ENCODE measurements at places on chromosomes 5 and 9.

DNA sequence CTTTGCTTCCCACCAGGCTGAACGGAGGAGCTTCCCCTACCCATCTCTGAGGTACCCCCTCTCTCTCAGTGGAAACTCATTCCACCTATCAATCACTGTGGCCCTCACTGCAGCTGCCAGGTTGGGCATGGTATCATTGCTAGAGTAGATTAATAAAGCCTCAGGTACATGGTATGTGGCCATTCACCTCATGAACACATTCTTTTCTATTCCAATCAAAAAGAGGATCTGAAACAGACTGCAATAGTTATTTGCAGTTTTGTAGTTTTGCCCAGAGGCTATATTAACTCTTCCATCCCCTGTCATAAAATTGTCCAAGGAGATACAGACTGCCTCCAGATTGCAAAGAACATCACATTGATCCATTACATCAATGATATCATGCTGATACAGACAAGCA lies 85.8 kb upstream of the MVB12B start:
- DNase-seq = no peak

GRCh38 chr9:18753904-18754303 lies 279.1 kb downstream of the SAXO1 start:
- no peak for DNase-seq

GRCh38 chr9:27194401-27195091 lies 85.5 kb downstream of the TEK start:
- DNase-seq = peak; percentile 34

DNA sequence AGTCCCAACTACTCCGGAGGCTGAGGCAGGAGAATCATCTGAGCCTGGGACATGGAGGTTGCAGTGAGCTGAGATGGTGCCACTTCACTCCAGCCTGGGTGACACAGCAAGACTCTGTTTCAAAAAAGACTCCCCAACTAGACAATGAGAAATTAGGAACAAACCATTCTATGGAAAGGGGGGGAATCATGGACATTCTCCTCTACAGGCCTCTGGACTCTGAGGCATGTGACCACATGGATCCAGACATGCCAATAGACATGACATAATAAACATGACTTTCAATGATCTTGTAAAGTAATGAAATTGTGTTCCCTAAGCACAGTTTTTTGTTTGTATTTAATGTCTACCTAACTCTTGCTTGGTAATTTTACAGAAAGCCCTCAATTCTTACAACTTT lies 8.8 kb downstream of the HOMER1 start:
- DNase-seq = no peak

DNA sequence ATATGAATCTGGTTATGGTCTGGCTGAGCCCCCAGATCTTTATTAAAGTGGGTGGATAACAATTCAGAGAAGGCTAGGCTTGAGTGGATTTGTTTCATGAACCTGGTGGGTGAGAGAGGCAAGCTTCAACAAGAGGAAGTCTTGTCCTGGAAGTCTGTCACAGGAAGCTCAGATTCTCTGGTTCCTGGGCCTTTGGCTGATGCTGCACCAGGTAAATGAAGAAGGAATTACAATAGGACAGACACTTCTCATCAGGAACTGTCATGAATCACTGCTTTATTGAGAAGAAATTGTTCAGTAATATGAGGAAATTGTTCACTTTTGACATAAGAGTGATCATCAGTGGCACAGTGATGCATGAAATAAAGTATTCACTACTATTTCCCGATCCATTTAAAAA lies 167.6 kb upstream of the ELL2 start:
- no peak for DNase-seq

DNA sequence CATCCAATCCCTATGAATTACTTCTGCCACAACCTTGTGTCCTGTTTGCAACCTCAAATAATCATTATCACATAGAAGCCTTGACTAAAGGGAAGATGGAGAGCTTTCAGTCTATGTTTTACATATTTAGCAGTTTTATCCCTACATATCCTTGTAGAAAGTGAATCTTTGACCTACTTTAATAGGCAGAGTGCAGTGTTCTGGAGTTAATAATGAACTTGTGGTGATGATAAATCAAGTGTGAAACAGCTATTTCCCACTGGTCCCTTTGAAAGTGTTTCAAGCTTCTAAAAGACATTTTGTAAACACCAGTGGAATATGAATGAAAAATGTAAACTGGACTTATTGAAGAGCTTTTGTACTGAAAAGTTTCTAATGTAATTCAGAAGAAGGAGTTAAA lies 406.7 kb downstream of the GABRG2 start:
- DNase-seq = no peak

DNA sequence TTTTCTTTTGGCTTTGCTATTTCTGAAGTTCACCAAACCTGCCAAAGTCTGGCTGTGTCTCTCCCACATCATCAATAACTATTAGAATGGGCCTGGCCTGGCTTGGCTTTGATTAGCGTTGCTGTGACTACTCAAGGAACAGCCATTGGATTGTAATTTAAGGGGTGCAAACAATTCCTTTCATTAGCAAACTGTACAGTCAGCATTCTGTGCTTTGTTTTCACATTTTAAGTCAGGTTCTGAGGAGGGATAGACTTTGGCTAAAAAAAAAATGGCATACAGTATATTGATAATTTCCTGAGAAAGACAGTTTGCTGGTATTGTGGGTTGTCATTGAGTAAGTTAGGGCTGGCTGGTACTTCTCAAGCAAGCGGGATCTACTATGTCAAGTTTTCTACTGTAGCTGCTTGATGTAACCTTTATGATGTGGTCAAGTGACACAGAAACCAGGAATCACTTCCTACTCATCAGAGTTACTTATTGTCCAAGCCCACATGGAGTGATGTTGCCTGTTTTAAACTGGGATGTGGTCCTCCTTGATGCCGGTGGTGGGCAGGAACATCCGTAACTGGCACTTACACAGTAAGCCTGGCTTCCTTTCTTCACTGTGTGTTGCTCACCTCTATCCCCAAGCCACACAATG lies 161.4 kb downstream of the CD180 start:
- DNase-seq = no peak

- no peak for DNase-seq
Measured at GRCh38 chr5:137342764-137343163, 156.4 kb downstream of the SPOCK1 start.

DNA sequence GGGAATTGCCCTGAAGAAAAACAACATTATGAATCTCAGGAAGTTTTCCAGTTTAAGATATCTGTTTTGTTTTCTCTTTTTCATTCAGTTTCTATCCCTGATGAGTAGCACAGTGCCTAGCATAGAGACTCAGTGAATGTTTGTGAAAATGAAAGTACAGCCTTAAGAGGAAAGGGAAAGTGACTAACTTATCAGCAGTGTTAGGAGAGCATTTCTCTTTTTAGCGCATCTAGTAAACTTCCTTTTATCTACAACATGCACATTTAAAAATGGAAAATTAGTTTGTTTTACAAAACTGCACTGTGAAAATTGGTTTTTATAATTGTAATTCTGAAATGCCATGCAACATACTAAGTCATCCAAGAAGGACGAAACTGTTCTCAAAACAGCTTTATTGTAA lies 110.8 kb downstream of the SMARCA2 start:
- peak; percentile 34 for DNase-seq

- no peak for DNase-seq
Measured at GRCh38 chr9:33151601-33152000, 15.5 kb downstream of the B4GALT1 start.

DNA sequence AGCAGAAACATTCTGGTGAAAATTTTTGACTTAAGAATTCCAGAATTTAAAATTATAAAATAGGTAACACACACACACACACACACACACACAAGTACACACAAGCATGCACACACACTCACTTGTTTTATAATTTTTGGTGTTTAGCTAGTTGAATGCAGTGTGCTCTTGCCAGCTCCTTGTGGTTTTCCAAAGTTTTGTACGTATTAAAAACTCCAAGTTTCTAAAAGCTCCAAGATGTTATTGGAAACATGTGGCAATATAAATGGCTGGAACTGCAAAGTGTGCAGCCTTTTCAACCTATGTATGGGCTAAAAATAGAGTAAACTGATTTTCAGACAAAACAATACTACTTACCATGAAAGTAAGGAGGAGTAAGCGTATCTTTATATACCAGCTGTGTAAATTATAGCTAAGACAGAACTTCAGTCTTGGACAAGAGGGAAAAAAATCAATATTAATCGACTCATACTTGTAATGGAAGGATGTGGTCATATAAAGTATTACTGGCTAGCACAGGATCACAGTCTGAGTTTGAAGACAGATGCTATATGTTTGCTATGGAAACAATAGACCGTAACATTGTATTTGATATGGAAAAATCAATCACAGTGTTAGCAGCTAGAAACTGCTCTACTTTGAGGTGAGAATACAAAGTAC lies 727.1 kb upstream of the GRAMD2B start:
- DNase-seq = no peak

GRCh38 chr9:6215562-6215961 lies at the start of gene IL33:
Gene IL33 (plus strand): TSS chr9:6215807. CDS start chr9:6241695, 25,888 bp downstream.
- no peak for DNase-seq

- peak; percentile 3 for DNase-seq
Measured at GRCh38 chr9:83154821-83155220, 91.9 kb upstream of the RASEF start.

- no peak for DNase-seq
Measured at GRCh38 chr9:86547571-86547970, 193.4 kb upstream of the TUT7 start.

DNA sequence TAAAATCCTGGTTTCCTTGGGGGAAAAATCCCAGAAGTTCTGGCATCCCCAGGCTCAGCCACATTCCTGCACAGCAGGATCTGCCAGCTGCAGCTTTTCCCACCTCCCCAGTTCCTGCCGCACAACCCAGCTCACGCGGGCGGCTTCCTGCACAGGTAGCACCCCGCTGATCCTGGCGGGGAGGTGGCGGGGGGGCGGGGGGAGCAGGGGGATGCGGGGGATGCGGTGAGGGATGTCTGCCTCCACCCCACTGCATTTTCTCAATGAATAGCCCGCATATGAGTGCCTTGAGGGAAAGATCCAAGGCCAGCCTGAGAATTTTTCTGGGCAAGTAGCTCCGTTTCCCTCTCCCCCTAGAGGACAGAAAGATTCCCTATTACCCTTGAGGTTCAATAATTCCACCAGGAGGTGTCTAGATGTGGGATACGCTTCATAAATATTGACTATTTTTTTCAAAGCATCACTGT lies 21.1 kb downstream of the GFPT2 start:
- no peak for DNase-seq
